RCC 7860 (cell line): ENCODE measurements at places on chromosomes 16 and 17.

DNA sequence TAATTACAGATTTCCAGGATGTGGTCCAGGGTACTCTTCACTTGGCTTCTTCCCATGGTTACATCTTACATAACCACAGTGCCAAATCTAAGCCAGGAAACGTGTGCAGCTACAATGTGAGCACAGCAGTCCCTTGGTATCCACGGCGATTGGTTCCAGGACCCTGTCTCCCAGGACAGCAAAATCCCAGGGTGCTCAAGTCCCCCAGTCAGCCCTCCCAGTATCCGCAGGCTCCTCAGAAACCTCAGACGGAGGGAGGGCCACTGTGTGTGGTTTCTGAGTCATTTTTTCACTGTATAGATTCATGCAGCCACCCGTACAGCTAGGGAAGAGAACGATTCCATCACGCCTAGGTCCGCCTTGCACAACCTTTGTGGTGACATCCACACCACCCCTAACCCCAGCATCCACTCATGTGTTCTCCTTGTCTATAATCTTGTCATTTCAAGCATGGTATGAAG is 11.1 kb upstream of the ATP2C2 start:
- peak; percentile 87 for DNase-seq

GRCh38 chr16:81779536-81780320 is 637 bp downstream of the PLCG2 start:
- DNase-seq, result no peak

GRCh38 chr16:20263138-20263855 is 64.0 kb downstream of the GP2 start:
- DNase-seq, result no peak

GRCh38 chr16:88354229-88355092 is 28.3 kb upstream of the ZNF469 start:
- no peak for DNase-seq

DNA sequence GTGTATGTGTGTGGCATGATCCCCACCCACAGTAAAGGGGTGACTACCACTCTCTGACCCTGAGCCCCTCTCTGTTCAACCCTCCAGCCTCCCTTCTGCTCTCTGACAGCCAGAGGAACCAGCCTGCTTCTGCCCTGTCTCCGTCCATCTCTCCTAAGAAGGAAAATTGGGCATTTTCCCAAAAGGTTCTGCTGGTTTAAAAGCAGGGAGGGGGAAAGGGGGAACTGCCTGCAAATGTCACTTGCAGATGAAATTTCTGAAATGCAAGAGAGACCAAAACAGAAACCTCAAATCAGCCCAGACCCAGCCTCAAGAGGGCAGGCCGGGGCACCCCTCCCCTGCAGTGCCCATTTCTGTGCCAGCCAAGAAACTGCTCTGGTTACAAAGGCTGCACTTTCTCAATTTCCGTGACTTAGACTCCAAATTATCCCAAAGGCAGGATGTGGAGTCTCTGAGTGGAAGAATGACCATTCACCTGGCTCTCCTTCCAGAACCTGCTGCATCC is 197.9 kb downstream of the RBFOX3 start:
- DNase-seq, result no peak

DNA sequence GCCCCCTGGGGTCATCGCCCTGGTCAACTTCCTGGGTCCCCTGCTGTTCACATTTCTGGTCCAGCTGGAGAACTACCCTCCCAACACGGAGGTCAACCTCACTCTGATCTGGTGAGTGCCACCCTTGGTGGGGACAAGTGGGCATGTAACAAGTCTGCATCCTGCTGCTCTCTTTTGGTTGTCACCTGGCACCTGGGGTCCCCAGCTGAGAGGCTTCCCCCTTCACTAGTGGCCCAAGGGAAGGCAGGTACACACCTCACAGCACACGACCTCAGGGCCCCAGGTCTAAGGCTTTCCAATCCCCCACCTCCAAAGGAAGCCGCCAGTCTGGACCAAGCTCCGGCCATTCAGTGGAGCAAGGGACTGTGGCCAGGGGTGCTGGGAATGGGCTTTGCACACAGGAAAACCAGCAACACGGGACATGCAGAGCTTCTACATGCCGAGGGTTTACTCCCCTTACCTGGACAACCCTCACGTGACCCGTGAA is 4.4 kb downstream of the TMC8 start:
- no peak for DNase-seq
